ENCODE measurements at places on chromosomes 12 and 14. TPM values are rescaled to one million over a fixed set of nuclear protein-coding genes. Genes with fewer than 3 reads are reported as not detected.

GRCh38 chr12:3752096-3752709 lies 706 bp downstream of the CRACR2A start:
- DNase-seq, result peak; percentile 87

LMO3 gene
- 8.6 TPM for total RNA-seq

CD163 gene
- total RNA-seq, result 14.4 TPM

GRCh38 chr12:89834676-89835075 lies 126.0 kb upstream of the ATP2B1 start:
- DNase-seq, result no peak

DNA sequence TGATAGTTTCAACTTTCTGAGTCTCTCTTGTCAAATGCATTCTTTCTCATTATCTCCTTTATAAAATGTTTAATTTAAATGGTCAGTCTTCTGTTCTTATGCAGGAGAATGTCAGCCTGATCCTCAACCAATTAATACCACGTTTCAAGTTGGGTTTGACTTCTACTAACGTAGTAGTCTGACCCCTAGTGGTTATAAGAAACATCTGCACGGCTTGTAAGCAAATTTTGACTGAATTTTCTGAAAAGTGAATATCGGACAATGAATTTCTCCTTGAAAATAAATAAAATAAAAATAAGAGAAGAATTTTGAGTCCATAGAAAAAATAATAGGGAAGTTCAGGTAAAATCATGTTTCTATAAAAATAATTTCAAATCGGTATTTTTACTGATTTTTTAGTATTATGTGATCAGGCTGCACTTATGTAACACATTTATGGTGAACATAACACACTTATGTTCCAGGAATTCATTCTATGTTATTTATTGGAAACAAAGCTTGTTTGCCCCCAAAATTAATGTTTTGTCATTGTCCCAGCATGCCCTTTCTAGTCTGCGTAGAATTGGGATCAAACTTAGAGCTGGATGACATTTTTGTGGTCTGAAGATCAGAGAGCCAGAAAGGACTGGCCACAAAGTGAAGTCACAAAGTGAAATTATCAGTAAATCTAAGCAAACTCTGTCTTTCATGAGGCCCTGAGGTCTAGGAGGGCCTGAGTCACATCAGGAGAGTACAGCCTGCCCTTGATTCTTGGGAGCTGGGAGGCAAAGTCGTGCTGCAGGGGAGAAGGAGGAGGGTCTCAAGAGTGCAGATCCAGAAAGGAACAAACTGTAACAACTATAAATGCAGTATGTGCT lies 101.2 kb upstream of the STXBP6 start:
- DNase-seq, result no peak

HOMEZ gene
- 13.0 TPM for total RNA-seq

GRCh38 chr12:55188974-55189556 lies 31.8 kb upstream of the OR10A7 start:
- no peak for DNase-seq

- no peak for DNase-seq
Measured at GRCh38 chr12:126982707-126983106, 1284.3 kb upstream of the TMEM132C start.

- DNase-seq, result no peak
Measured at GRCh38 chr12:103929784-103930033, 501 bp upstream of the HSP90B1 start.

DDX54 gene
- total RNA-seq, result 66.7 TPM

DNA sequence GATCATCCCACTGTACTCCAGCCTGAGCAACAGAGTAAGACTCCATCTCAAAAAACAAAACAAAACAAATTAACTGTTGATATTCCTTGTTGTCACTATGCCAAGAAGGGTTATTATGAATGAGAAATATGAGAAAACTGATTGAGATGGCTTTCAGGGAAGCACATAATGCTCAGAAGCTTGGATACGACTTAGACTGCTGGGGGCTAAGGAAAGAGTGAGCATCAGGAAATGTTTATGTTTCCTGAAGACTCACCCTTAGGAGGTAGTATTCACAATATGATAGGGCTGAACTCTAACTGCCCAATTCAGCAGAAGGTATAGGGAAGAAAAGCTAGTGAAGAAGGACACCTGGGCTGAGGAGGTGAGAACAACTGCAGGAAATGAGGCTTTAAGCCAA lies 6.3 kb downstream of the STYK1 start:
- no peak for DNase-seq

- peak; percentile 28 for DNase-seq
Measured at GRCh38 chr12:132561427-132562156, 48.8 kb downstream of the LRCOL1 start.

DNA sequence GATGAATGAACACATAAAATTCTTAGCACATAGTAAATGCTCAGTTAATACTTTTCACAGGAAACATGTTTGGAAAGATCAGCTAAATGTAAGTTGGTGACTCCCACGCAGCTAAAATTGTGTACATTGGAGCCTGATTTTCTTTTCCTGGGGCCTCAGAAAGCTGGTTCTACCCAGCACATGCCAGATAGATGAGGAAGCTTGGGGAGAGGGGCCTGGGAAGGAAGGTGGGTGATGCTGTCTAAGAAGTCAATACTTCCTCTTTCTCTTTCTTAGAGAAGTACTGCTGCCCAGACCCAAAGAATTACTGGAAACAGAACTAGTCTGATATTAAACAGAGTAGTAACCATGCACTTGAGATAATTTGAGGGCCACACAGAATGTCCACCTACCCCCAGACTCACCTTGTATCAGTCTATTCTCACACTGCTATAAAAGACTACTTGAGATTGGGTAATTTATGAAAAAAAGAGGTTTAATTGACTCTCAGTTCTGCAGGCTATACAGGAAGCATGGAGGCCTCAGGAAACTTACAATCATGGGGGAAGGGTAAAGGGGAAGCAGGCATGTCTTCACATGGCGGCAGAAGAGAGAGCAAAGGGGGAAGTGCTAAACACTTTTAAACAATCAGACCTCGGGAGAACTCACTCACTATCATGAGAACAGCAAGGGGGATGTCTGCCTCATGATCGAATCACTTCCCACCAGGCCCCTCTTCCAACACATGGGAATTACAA lies 123.3 kb upstream of the MED13L start:
- no peak for DNase-seq

- DNase-seq, result no peak
Measured at GRCh38 chr12:64733857-64734256, 25.3 kb downstream of the GNS start.

DNA sequence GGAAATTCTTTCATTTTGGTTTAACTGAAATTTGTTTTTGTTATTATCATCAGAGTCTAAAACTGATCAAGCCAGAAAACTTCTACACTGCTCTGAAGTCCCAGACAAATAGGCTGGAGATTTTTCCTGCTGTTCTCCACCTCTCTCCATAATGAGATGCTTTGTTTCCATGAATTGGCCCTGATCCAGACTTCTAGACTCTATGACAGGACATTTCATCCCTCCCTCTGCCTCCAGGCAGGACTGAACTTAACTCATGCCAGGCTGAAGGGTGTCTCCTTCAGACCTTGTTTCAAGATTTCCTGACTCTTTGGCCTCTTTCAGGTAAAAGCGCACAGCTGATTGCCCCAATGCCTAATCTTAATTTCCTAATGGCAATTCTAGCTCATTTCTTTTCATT lies 69.1 kb upstream of the HOXC13 start:
- DNase-seq, result no peak

- DNase-seq, result no peak
Measured at GRCh38 chr14:86296173-86296572, 766.2 kb downstream of the FLRT2 start.

GRCh38 chr12:2112401-2112800 lies 59.6 kb downstream of the CACNA1C start:
- peak; percentile 63 for DNase-seq

FOXN3 gene
- total RNA-seq, result 152 TPM

OTX2 gene
- not detected for total RNA-seq

ADCY6 gene
- total RNA-seq, result 175 TPM

FOXG1 gene
- not detected for total RNA-seq

WIF1 gene
- total RNA-seq, result not detected

DNA sequence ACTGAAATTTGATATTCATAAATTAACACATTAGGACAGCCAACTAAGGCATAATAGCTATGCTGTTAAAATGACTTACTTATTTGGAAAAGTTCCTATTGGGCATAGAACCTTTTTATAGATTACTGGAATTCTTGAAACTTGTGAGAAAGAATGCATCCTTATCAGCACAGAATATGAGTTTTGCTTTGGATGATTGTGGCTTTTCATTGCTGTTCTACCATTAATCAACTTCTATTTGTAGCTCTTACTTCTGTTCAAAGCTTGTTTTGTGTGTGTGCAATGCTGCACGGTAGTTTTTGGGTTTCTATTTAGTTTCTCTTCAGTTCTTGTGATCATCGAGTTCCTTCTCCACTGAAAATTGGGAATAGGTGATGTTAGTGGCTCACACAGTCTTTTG lies 152.4 kb upstream of the PELI2 start:
- DNase-seq, result no peak

ACOT6 gene
- total RNA-seq, result not detected

LUM gene
- total RNA-seq, result 65.2 TPM

GRCh38 chr14:59869381-59870255 lies 958 bp downstream of the RTN1 start:
- DNase-seq, result no peak

INSM2 gene
- total RNA-seq, result not detected

DNA sequence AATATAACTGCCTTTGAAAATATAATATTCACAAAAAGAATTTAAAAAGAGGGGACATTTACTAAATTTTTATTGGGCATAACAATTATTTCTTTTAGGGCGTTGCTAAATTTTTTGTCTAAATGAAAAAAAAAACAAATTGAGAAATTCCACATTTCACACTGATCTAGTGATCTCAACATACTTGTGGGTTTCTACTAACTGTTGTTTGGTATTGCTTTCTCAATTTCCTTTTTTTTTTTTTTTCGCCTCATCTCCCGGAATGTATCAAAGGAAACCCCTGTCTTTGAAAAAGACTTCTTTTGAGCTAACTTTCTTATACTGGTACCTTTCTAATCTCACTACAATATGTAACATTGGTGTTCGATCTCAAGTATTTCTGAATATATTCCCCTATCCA lies at the start of gene CLEC4D:
Gene CLEC4D, plus strand, starts transcription at position 248 of the 400 bp plus-strand sequence. CDS start 230 bp downstream, outside the sequence.
- DNase-seq, result no peak

PAPLN gene
- total RNA-seq, result 27.2 TPM

DNA sequence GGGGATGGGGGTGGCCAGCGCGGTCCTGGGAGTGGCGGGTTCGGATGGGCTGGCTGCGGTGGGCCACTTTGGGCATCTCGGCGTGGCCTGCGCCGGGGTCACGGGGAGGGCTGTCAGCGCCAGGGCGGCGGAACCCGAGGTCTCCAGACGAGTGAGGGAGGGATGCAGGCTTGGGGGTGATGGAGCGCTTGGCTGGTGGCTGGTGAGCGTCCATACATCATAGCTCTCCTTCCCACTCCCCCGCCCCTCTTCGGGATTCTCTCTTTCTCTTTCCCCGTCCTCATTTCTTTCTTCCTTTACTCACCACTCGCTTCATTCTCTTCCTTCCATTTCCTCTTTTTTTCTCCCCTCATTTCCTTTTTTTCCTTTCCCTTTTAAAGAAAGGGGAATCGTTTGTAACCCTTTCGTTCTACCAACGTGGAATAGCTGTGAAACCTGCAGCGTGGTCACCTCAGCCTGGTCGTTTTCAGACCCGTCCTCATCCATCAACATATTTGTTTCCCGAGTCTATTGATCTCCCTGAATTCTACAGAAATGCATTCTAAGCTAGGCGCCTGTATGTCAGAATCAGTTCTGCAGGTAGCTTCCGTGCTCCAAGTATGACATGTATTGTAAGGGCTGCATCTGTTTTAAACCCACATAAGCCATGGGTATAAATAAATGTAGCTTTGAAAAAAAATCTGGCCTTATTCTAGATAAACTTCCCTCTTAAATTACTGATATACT lies 260.3 kb upstream of the E2F7 start:
- no peak for DNase-seq

DNA sequence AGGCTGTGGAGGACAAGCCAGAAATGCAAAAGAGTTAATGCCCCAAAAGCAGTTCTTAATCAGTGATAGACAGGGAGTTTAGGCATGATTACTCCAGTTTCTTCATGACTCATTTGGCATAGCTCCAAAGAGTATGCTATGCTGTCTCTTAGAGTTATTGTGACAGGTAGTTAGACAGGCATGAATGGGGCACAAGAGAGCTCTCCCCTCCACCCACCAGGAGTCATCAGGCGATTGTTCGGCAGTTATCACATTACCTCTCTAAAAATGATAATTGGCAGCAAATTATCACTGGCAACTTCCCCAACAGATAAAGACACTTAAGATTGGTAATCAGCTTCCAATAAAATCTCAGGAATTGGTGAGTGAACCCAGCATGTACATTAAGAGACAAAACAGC lies 320.1 kb downstream of the DAD1 start:
- DNase-seq, result no peak

RIMBP2 gene
- 8.8 TPM for total RNA-seq

DNA sequence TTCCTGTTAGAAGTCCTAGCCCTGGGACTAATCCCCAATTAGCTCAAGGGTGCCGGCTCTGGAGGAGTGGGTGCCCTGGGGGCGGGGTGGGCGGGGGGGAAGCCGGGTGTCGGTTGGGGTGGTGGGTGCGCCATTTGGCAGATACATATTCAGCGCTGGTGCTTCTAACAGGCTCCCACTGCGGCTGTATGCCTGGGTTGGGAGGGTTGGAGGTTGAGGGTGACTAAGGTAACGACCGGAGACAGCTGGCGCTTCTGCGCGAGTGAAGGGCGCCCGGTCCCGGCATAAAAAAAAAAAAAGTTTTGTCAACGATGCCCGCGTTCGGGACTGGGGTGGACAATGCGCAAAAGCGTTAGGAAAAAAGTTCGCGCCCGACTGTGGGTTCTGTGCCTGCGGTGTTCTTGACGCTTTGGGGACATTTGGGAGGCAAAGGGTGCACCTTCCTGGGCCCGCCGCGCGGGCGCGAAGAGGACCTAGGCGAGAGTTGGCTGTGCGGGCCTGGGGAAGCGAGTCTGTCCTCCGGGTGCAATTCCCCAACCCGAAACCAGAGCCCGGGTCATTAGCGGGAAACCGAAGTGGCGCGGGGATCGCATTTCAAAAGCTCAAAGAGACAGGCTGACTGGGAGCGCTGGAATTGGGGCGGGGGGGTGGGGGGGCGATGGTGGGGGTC lies 19.2 kb downstream of the TBX3 start:
- no peak for DNase-seq

PLEKHD1 gene
- not detected for total RNA-seq

ALDH2 gene
- total RNA-seq, result 118 TPM

CCDC196 gene
- not detected for total RNA-seq

GRCh38 chr12:113127791-113128199 lies 7.8 kb downstream of the RASAL1 start:
- DNase-seq, result no peak

FITM1 gene
- 11.3 TPM for total RNA-seq

- DNase-seq, result no peak
Measured at GRCh38 chr14:23633160-23633701, 2.9 kb upstream of the DHRS2 start.

Data from Peyer's patch (tissue), 4 donors.